ENCODE measurements at places on chromosomes 5 and 9.

- DNase-seq, result no peak
These were observed 75.9 kb upstream of the SLC25A51 start for GRCh38 chr9:37979844-37980243.

DNA sequence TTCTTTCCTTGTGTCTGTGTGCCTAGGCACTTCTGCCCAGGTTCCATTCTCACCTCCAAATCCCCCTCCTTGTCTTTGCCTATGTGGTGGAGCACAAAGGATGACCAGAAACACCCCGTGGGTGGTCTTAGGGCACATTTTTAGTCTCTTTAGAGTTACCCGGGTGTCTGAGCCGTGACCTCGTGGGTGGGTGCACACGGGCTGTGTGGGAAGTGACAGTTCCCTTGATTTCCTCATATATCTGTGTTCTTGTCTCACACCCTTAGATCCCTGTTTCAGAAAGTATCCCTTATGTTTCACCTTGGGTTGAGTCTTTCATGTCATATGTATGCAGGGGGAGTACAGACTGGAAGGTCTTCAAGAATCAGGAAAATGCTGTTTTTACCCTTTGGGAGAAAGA, 13.4 kb upstream of the SMIM32 start:
- no peak for DNase-seq

DNA sequence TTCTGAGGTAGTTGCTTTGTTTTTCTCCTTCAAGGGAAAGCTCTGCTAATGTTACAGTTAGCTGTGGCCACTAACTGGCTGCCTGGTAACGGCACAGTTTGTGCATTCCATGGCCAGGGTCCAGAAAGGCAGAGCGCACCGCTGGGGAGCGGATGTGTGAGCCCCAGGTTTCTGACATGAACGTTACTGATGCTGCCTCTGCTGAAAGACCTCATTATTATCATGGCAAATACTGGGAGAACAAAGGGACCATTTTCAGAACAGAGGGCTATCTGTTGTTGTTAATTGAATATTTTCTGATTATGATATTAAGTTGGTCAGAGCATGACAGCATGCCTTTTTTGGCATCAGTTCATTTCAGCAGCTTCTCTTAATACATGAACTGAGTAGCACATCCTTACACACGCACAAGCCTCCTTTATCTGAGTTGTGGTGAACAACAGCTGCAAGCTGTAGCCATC, 134.1 kb downstream of the NUDT12 start:
- no peak for DNase-seq

DNA sequence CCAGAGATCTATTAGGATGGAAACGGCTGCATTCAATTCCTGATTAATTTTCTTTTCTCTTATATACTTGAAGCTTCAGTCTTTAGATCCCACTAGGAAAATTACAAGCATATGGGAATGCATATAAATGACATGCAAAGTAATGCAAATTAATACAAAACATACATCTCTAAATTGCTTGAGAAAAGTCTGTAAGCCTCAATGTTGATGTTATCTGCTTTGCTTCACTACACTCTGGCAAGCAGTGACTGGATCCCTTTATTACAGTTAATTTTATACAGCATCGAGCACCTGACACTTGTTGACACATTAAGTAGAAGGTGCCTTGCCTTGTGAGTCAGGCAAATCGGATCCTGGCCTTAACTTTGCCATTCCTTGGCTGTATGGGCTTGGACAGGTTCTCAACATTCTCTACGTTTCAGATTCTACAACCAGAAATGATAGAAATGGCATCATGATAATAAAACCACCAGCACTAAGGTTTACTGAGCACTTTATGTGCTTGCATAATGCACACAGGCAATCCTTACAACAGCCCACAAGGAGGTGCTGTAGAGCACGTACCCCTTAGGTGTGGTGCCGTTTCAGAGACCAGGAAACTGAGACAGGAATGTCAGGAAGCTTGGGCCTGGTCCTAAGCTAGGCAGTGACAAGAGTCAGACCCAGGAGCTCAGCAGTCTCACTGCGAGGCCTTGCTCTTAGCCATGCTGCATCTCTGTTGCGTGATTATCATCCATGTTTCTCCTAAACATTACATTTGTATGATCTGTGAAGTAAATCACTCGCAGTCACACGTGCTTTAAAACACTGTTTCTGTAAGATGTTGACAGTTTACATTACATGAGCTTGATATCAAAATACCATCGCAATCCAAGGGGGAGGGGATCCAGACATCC, 2.7 kb downstream of the GCNT4 start:
- DNase-seq, result peak; percentile 35

GRCh38 chr5:41256400-41256799, 43.1 kb upstream of the C6 start:
- no peak for DNase-seq

- no peak for DNase-seq
These were observed 135.4 kb upstream of the DMRT1 start for GRCh38 chr9:706073-706472.

GRCh38 chr5:172437445-172438318, 16.6 kb downstream of the SH3PXD2B start:
- DNase-seq, result no peak

DNA sequence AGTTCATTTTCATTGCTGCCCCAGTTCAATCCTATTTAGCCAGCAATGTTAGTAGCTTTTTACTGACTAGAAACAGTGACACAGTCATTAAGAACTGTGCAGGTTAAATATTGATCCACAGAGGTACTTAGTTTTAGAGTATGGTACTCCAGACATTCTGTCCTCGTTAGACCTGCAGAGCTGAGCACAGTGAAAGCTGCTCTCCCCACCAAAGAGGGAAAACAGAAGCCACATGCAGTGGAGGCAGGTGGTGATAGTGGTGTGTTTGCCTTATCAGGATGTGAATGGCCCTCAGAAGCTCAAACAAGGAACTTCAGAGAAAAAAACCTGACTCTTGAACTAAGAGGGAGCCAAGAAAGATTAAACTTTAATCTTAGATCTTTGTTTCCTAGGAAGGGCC, 75.5 kb downstream of the UNC13B start:
- no peak for DNase-seq

- DNase-seq, result peak; percentile 45
These were observed 65.5 kb upstream of the HSPB3 start for GRCh38 chr5:54390015-54390414.

DNA sequence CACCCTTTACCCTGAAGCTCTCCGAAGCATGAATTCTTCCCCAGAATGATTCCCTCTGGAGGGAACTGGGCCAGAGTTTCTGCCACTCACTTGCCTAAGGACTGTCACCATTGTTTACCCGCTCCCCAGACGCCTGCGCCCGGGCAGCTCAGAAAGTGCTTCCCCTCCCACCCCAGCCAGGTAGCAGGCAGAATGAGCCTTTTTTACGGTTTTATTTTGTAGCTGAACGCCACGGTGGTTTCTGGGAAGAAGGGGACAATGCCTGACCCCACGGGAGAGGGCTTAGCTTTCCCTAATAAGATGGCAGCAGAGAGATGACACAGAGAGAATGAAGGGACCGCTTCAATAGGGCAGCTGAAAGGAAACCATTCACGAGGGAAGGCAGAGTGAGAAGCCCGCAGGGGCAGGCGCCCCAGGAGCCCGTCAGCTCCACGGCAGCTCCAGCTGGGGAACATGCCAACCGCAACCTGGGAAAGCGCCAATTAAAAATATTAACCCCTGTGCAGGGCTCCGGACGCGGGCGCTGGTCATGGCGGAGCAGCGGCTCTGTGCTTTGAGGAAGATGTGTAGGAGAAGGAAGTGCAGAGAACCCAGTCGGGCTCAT, 20.4 kb upstream of the NTNG2 start:
- peak; percentile 75 for DNase-seq

DNA sequence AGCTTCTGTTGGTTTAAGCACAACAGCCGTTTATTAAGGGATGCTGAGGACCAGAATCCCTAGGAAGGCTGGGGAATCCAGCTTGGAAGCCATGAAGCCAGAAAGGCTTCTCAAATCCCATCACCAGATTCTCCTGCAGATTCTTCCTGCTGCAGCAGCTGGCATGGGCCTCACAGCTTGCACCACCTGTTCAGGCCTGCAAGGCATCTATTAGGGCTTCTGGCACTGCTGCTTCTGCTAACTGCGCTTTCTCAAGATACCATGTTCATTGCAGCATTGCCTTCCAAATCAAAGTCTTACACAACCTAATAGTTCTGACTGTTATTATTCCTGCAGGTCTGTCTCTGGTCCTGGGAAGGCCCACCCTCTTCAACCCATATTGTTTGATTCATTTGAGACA, 51.2 kb upstream of the ZNF366 start:
- DNase-seq, result no peak

DNA sequence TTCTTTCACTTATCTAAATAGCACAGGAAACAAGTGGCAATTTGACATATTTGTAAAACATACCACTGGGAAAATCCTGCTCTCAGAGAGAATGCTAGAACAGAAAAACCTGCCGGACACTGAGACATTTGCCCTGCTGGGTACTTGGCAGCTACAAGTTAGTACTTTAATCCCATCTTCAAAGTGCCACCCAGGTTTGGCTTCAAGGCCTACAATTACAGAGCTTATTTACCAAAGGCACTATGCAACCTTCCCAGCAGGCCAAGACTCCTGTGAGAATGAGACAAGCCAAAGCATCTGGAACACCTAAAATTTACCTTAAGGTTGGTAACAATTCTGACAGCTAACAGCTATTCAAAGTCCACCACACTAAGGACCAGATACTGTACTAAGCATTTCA, 78.3 kb downstream of the TSSK1B start:
- no peak for DNase-seq

DNA sequence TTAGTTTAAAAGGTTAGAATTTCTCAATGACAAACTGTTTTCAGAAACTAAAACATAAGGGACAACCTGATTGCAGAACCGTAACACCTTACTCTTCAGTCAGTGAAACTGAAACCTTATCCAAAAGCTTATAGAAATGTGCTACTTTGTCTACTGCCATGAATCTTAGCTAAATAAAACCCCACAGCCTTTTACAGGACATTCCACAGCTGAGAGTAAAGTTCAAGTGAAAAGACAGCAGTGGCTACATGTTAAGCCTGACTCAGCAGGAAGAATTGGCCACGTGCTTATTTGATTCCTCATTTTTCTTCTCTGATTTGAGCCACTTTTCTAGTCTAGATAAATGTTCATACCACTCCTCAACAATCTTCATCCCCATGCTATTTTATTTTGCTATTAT, 278.7 kb upstream of the ISL1 start:
- no peak for DNase-seq

DNA sequence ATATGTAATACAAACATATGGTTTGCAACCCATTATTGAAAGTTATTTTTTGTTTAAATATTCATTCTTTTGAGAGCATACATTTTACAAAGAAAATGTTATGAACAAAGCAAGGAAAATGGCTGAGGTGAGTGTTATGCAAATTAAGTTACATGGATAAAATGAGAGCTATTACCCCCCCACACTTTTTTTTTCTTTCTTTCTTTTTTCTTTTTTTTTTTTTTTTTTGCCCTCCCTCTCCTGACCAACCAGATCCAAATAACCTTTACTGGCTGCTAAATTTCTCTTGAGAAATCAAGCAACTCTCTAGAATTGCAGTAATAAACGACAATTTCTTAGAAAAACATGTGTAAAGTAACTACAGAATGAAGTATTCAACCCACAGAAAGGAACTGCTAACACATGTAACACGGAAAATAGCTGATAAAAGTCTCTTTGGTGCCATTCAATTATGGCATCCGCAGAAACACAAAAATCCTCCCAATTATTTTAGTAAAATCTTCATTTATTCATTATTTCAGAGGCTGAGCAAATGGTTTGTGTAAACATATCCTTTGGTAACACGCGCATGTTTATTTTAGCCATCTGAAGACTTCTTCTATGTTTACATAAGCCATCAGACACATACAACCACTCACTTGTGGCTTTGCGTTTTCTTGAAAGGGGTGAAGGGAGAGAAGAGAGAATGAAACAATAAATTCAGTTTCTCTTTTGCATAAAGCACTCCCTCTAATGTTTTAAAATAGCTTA, 216.1 kb downstream of the NFIB start:
- DNase-seq, result no peak

DNA sequence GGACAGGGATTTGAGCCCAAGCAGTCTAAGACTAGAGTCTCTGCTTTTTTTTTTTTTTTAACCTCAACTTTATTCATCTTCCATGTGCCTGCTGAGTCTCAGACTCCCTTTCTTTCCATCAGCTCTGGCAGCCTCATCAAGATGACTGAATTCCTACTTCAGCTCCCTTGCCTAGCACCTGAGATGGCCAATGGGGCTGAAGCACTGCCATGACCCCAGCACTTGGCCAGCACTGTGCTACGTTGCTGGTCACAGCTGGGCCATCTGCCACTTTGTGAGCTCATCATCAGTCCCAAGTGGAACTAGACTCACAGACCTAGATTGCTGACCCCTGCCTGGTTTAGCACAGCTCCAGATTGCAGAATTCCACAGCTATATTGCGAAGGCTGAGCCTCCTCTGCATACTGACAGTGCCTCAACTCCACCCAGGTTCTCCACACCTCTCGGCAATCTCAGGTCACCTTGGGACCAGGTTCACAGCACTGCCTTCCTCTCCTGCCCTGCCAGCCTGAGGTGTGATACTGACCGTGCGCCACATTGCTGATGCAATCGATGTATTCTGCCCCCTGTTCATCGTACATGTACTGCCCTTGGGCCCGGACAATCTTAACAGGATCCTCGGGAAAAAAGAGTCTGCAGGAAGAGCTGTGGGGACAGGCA, 1.6 kb downstream of the PHYKPL start:
- DNase-seq, result no peak

DNA sequence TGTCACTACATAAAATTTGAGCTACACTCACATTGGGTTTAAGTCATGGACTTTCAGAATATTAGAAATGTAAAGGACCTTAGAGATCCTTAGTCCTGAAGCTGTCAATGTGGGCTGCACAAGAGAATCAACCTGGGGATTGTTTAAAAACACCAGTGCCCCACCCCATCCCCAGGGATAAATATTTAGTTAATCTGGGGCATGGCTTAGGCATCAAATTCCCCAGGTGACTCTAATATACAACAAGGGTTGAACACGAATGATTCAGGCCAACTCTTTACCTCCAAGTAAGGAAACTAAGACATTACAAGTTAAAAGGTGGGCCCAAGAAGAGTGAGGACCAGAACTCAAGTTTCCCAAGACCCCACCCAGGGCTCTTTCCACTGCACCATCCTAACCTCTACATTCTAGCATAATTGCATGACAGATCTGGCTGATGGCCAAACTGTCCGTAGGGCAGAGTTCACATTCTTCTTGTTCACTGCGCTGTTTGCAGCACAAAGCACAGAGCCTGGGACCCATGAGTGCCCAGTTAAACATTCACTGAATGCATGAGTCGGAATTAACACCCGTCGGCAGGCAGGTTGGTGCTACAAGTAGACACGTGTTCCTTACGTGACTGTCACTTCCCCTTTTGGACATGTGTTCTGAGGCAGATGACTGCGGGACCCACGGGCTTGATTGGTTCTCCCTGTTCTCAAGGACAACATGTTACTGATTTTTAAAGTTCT, 25.2 kb downstream of the CYFIP2 start:
- no peak for DNase-seq

- no peak for DNase-seq
These were observed 109.1 kb downstream of the EDIL3 start for GRCh38 chr5:84275609-84276008.

GRCh38 chr5:12658871-12659446, 754.7 kb upstream of the CTNND2 start:
- no peak for DNase-seq

All from H54 (cell line).